ENCODE measurements at places on chromosomes 11 and 22.
A peak's percentile ranks its signal among the peaks of the same experiment; 100 is the strongest.

- no peak for DNase-seq
These were observed 709 bp downstream of the SSRP1 start for GRCh38 chr11:57335023-57335342.

- DNase-seq: peak; percentile 78
These were observed 51.8 kb downstream of the OTOG start for GRCh38 chr11:17598700-17599459.

DNA sequence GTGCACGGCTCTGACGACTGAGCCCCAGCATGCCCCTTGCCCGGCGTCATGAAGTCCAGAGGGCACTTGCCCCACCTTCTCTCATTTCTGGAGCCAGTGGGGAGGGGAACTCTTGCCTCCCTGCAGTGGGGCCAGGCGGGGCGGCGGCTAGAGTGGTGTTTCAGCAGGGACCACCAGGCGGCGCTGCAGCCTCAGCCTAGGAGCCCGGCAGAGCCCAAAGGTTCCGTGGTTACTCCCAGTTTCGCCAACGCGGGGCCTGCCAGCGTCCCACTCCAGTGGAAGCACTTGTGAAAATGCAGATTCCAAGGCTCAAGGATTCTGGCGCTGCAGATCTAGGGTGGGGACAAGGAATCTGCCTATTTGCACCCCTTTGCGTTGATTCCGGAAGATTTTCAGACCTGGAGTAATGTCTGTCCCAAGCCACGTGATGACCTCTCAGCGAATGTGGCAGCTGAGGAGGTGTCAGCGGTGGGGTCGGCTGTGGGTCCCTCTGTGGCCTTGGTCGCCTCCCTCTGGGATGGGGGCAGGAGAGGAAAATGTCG is 55.7 kb downstream of the CD82 start:
- DNase-seq: peak; percentile 88

- DNase-seq: no peak
These were observed 652.1 kb upstream of the CHORDC1 start for GRCh38 chr11:90874986-90875385.

GRCh38 chr11:82270870-82271269 is 462.8 kb downstream of the FAM181B start:
- no peak for DNase-seq

DNA sequence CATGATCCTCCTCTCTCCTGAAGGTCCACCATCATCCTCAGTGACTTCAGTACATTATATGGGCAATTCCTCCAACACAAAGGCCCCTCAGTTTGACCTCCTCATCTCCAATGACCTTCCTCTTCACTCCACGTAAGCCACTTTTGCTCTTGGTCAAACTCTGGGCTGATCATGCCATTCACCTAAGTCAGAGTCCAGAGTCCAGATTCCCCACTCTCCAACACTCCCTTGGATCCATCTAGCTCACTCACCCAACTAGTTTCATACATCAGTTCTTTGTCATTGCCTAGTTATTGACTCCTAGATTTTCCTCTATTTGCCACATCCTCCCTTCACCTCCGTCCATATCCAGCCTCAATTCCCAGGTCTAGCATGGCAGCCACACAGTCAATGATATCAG is 30.5 kb upstream of the TTC12 start:
- DNase-seq: no peak

GRCh38 chr11:123168241-123168640 is 26.8 kb downstream of the CLMP start:
- no peak for DNase-seq

DNA sequence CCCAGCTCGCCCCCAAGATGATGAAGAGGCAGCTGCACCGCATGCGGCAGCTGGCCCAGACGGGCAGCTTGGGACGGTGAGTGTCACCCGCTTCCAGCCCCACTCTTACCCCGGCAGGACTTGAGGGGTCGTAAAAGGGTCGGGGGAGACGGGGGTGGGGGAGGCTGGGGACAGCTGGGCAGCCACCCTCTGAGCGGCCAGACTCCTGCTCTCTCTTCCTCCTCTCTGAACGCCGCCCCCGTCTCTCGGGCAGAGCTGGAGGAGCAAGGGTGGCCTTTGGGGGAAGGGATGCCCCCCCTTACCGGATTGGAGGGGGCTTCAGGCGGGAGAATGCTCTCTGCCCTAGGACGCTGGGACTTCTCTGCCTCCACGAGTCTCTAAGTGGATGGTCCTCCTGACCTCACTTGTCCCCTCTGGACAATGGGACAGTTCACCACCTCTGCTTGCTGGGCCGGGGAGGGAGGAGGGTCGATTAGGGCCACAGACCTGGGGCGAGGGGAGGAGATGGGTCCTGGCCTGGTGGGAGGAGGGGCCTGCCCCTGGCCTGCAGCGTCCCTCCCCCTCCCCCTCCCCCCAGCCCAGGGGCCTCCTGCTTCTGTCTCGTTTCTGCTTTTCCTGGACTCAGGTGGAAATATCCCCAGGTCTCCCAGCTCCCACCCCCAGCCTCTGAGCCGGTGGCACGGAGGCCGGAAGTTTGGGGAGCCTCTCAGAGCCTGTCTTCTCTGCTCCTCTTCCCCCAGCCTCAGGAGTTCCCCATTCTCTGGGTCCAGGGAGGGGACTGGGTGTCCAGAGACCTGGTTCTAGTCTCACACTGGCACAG is 512 bp downstream of the SH3BP1 start:
- peak; percentile 34 for DNase-seq

DNA sequence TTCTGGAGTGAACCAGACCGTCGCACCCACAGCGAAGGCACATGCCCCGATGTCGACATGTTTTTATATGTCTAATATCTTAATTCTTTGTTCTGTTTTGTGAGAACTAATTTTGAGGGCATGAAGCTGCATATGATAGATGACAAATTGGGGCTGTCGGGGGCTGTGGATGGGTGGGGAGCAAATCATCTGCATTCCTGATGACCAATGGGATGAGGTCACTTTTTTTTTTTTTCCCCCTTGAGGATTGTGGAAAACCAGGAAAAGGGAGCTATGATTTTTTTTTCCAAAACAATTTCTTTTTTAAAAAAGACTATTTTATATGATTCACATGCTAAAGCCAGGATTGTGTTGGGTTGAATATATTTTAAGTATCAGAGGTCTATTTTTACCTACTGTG is 49.2 kb upstream of the OR4B1 start:
- no peak for DNase-seq

GRCh38 chr22:27492566-27493201 is 308.9 kb downstream of the MN1 start:
- no peak for DNase-seq

- DNase-seq: no peak
These were observed 19.2 kb upstream of the GALNT18 start for GRCh38 chr11:11640996-11641395.

DNA sequence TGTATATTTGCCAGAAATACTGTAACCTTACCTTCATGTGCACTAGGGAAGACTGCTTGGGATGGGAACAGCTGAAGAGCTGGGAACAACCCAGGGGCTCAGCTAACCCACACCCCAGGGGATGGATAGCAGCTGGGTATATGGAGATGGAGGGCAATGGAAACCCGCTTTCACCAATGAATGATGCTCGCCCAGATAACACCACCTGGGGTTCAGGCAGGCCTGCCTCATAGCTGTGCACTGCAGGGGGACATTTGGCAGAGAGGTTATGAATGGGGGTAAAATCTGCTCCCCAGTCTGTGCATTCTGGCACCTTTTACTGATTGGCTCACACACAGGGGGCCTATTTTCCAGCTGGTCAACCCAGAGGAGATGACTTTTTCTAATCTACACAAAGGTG is 170.7 kb downstream of the CHST1 start:
- DNase-seq: no peak

- DNase-seq: no peak
These were observed 4.6 kb upstream of the IL17REL start for GRCh38 chr22:50016988-50017700.

- no peak for DNase-seq
These were observed 5.0 kb upstream of the SH3BP1 start for GRCh38 chr22:37634417-37634924.

- DNase-seq: no peak
These were observed 43.8 kb downstream of the CELF1 start for GRCh38 chr11:47509077-47509536.

DNA sequence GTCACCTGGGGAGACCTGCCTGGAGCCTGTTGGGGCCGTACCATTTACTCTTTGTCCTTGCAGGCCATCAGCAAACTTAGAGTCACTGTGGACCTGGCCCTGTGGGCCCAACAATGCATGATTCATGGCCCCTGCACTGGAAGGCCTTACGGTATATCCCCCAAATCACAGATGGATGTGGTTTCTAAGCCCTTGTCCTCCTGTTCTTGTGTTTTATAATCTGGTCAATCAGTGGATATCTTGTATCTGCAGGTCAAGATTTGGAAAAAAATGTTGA is 6.2 kb downstream of the TSKU start:
- no peak for DNase-seq

GRCh38 chr11:10410844-10411200 is 44.2 kb upstream of the AMPD3 start:
- DNase-seq: peak; percentile 13

DNA sequence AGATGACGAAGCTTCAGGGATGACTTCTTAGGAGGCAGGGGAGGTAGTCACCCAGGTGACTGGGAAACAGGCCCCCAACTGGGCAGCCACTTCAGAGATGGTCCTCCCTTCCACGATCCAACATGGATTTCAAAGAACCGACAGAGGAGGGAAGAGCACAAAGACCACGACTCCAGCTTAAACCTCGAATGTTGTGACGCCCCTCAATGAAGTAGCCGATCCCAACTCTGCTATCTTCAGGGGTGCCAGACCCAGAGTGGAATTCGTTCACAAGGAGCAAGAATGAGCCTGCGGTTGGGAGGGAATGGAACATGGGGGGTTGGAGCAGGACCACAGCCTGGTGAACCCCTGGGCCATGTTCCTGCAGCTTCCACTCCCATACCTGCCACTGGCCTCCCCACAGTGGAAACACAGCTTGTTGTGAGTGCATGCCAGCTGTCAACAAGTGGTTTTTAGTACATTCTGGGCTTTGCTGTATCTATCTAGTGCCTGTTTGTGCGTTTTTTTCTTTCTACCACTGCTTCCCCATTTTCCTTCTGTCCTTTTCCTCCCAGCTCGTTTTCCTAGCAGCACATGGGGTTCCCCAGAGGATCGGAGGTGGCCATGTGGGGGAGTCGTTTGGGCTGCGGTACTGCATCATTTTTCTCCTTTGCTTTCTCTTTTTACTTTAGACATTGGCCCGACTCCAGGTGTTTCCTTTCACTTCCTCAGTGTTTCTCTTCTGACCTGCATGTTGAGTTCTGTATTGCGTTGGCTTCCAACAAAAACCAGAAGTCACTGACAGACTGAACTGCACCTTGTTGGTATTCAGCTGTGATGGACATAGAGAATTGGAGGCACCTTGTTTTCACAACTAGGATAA is 65.8 kb downstream of the MORC2 start:
- DNase-seq: no peak

GRCh38 chr11:58574881-58575280 is 775 bp downstream of the LPXN start:
- DNase-seq: no peak

- DNase-seq: no peak
These were observed 292.2 kb downstream of the ST3GAL4 start for GRCh38 chr11:126647735-126648134.

DNA sequence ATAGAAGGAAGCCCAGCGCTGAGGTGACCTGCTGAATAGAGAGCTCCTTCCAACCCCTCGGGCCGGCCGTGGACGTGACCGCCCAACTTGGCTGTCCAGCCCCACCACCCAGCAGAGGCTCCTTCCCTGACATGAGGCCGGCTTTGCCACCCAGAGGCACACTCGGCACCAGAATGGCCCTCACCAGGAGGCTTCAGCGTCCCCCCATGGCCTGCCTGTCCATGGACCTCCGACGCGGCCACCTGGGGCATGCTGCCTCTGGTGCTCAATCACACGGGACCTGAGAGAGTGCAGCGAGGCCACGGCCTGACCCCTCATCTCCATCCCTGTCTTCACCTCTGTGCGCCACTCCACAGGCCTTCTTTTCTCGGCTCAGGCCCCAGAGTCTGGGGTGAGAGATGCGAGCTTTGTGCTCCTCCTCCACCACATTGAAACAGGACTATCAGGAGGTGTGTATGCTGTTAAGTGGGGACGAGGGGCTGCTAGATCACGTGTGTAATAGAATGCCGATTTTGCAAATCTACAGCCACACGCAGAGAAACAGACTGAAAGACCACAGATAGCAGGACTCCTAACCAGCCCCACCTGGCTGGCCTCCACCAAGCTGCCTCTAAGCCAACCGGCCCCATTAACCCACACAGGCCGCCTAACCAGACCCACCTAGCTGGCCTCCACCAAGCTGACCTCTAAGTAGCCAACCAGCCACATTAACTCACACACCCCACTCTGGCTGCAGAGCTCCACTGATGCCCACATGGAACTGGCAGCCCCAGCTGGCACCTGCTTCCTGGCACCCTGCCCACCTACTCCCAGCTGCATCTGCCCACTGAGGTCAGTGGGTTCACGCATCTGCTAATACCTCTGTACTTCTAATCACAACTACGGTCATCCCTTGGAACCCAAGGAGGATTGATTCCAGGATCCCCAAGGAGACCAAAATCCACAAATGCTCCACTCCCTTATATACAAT is 20.7 kb downstream of the LINC01488 start:
- DNase-seq: no peak

GRCh38 chr11:65766535-65766934 is 14.2 kb downstream of the AP5B1 start:
- DNase-seq: no peak

DNA sequence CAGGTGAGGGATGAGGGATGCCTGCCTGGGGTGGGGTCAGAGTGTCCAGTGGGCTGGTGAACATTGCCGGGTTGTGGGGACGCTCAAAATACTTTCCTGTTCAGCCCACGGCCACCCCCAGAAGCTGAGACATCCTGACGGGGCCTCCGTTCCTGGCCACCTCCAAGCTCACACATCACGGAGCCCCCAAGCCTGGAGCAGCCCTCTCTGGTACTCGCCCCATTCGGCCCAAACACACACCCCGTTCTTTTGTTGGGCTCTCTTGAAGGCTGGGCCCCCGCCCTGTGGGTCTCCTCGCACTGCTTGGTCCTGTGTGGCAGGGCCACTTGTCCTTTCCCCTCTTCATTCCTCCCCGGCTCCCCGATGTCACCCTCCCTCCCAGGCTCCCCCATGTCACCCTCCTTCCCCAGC is 442.6 kb downstream of the TBC1D22A start:
- DNase-seq: no peak

GRCh38 chr11:2576111-2576510 is 123.7 kb downstream of the KCNQ1OT1 start:
- peak; percentile 13 for DNase-seq

DNA sequence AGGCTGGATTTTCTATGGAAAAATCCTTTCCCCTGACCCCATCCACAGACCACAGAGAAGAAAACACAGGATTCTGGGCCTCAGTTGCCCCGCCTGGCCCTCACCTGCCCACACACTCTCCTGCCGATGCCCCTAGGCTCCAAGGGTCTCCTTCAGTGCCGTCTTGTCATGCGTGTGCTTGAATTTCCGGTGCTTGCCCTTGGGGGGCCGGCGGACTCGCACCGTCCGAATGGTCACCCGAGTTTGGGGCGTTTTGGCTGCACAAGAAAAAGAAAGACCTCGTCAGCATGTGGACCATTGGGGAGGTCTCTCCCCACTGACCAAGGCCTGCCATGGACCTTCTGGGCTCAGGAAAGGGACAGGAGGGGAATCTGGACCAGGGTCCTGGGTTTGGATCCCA is 19.2 kb downstream of the PDGFB start:
- DNase-seq: no peak

Measured in femur (tissue), 1 donor.